Stimulated activated naive CD4-positive, alpha-beta T cell treated with Interleukin-2 at 50 U/mL for 16 hours (primary cell): ENCODE measurements at places on chromosomes 3 and 15.

- DNase-seq, result peak; percentile 44
Measured at GRCh38 chr3:130850044-130850797, 43.7 kb upstream of the ATP2C1 start.

GRCh38 chr3:122952520-122952919, 75.0 kb downstream of the SEMA5B start:
- no peak for DNase-seq

DNA sequence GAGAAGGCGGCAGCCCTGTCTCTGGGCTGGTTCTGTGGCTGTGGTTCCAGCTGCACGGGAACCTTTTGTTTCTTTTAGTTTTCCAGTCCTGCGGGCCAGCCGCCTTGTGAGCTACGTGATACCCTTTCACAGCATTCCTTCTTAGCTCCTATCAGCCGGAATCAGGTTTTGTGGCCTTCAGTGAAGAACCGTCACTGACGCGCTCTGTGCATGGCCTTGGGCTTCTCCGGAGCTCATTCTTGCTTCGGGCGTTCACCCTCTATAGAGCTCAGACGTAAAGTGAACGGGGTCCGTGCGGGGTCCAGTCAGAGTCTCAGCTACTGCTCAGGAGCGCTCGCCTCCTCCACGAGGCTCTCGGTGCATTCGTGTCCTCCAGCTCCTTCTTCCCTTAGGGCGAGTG, 166.7 kb downstream of the FAM43A start:
- no peak for DNase-seq

GRCh38 chr3:47283591-47284364, 1.0 kb downstream of the KLHL18 start:
- DNase-seq, result peak; percentile 16

DNA sequence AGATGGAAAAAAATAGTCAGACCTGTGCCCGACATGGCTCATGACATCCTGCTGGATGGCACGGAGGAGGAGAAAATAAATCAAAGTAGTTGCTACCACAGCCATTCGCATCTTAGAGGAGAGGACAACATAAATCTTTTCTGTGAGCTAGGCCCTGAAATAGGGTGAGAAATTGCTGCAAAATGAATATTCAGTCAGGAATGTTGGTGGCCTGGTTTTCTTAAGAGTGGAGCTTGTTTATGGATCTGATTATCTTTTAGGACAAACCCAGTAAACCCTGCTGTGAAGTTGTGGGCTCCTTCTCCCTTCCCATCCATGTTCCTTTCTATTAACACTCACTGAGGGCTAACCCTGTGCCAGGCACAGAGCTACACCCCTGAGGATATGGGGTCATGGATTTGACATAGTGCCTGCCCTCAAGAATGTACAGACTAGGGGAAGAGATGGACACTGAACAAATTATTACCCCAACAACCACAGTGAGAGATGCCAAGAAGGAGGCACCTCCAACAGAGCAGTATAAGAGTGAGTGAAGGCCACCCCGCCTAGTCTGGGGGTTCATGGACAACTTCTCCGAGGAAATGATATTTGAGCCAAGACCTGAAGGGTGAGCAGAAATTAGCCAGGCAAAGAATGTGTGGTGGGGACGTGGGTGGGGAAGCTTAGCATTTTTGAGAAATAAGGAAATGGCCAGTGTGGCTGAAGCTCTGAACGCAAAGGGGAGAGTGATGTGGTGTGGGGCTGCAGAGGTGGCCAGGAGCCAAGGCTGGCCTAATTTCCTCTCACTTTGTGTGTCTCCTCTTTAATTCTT, 68.9 kb upstream of the ARL8B start:
- no peak for DNase-seq
